ENCODE measurements at places on chromosomes 13 and 19. TPM values are rescaled to one million over a fixed set of nuclear protein-coding genes. Genes with fewer than 3 reads are reported as not detected.

Gene KLHL1
- not detected for total RNA-seq

DNA sequence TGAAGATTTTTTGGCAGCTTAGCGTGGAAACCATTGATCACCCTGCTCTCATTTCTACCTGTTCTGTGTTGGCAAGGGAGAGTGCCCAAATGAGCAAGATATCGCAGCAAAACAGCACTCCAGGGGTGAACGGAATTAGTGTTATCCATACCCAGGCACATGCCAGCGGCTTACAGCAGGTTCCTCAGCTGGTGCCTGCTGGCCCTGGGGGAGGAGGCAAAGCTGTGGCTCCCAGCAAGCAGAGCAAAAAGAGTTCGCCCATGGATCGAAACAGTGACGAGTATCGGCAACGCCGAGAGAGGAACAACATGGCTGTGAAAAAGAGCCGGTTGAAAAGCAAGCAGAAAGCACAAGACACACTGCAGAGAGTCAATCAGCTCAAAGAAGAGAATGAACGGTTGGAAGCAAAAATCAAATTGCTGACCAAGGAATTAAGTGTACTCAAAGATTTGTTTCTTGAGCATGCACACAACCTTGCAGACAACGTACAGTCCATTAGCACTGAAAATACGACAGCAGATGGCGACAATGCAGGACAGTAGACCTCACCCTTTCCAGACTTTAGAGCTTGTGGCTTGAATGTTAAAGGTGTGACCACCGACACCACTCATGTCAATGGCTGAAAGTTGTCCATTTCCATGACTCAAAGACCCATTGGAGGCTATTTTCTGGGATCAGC is 5.8 kb downstream of the CEBPG start:
- no peak overlapping the region for H3K4me3 ChIP-seq
- no peak overlapping the region for H3K27ac ChIP-seq
- DNase-seq: peak; percentile 43

DNA sequence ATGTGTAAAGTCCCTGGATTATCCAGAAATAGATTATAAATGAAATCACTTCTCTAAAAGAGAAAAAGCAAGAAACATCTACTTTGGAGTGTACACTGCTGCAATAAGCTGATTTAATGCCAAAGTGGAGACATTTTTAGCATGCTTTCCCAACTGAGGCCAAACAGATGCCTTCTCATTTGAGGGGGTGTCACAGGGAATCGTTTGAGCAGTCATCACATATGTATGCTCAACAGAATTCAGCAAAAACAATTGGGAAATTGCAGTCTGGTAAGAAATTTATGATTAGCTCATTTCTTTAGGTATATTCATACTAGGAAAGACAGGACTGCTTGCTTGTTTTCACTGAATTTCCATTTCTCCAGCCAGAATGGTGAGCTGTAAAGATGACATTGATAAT is 27.3 kb upstream of the TPP2 start:
- H3K36me3 ChIP-seq: no peaks in the 10 kb centered on the region
- no peak overlapping the region for H3K4me3 ChIP-seq
- H3K27me3 ChIP-seq: no peaks in the 10 kb centered on the region
- no peak for DNase-seq
- H3K4me1 ChIP-seq: no peaks in the 10 kb centered on the region

- peak overlapping the region; percentile 98 for H3K4me3 ChIP-seq
- H3K27me3 ChIP-seq: no peaks in the 10 kb centered on the region
- H3K27ac ChIP-seq: peak overlapping the region; percentile 72
- H3K4me1 ChIP-seq: peaks cover 6% of the 10 kb centered on the region
- peaks cover 7% of the 10 kb centered on the region for H3K36me3 ChIP-seq
These were observed 486 bp upstream of the ZNF805 start for GRCh38 chr19:57239982-57240310.

DNA sequence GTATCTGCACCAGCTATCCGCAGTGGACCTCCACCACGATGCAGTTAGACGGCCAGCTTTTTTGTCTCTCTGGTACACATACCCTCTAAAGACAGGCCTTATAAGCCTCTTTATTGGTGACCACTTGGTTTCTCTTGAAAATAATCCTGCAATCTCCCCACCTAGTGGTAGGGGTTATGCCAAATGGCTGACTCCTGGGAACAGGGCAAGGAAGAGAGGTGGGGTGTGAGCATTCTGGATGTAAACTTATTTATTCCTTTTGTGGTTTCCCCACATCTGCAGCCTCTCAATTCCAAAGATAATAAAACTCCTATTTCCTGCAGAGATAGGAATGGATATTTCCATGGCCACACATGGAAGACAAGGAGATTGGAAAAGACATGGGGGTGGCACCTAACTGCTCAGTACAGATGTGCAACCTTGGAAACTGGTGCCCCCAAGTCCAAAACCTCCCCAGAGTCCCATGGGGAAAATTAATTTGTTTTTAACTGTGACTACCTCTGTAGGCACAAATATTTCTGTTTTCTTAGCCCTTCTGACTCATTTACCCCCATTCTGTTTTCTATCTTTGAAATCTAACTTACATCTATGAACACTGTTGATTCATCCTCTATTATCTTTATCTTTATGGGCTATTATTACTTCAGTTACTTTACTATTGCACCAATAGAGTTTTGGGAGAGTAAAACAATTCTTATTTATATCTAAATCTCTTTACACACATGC is 112.7 kb upstream of the TSHZ3 start:
- no peak overlapping the region for H3K4me3 ChIP-seq
- H3K27me3 ChIP-seq: no peaks in the 10 kb centered on the region
- no peak for DNase-seq
- no peak overlapping the region for H3K27ac ChIP-seq
- no peaks in the 10 kb centered on the region for H3K36me3 ChIP-seq
- no peaks in the 10 kb centered on the region for H3K4me1 ChIP-seq

GRCh38 chr19:57759096-57759495 is 10.4 kb upstream of the ZNF586 start:
- H3K36me3 ChIP-seq: peaks cover 37% of the 10 kb centered on the region
- H3K4me3 ChIP-seq: no peak overlapping the region
- DNase-seq: no peak
- H3K27ac ChIP-seq: no peak overlapping the region
- no peaks in the 10 kb centered on the region for H3K27me3 ChIP-seq

Gene IL11
- total RNA-seq: 0.27 TPM

Measured in aorta (tissue), 5 donors.